ENCODE measurements at places on chromosomes 1 and 21.

GRCh38 chr21:27639286-27639685, 672.4 kb upstream of the ADAMTS5 start:
- DNase-seq = no peak

- DNase-seq = no peak
Observed at GRCh38 chr1:1354271-1355247, 3.8 kb downstream of the MXRA8 start.

- DNase-seq = no peak
Observed at GRCh38 chr1:19160831-19161230, 49.2 kb downstream of the UBR4 start.

GRCh38 chr21:31343680-31344480, at the start of gene TIAM1:
Gene TIAM1 (minus strand): TSS chr21:31344261. CDS start chr21:31266972, 77,289 bp downstream.
- DNase-seq = peak; percentile 55

DNA sequence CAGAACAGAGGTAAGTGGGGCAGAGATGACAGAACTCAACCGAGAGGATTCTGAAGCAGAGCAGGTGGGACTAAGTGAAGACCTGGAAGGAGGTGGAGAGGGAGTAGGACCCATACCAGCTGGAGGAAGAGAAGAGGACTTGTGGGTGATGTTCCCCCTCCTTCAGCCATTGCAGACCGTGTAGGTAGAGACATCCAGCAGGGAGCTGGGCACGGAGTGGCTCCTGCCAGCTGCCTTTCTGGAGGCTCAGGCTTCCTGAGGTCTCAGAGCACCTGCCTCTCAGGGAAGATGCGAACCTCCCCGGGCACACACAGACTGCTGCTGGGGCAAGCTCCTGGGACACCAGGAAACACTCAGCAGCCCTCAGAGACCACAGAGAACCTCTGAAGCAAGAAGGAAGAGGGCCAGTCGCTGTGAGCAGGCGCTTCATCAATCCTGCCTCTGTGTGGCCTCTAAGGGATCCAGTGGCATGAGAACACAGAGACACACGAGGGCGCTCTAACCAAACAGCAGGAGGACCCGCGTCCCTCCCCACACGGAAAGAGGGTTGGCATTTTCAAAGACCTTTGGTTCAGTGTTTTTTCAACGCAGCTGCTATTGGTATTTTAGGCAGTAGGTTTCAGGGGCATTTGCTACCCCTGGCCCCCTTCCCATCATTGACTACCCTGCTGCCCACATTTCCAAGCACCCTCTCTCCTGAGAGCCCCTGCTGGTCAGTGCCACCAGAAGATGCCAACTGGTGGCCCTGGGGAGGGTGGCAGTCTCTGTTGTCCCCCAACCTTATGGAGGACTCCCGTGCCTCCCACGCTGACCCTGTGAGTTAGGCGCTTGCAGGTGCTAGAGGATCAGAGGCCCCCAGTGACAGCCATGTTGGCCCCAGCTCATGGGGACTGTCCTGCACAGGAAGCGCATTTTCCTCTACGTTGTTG, 89.6 kb upstream of the EDN2 start:
- peak; percentile 63 for DNase-seq

GRCh38 chr1:234780531-234781162, 170.7 kb upstream of the IRF2BP2 start:
- no peak for DNase-seq

DNA sequence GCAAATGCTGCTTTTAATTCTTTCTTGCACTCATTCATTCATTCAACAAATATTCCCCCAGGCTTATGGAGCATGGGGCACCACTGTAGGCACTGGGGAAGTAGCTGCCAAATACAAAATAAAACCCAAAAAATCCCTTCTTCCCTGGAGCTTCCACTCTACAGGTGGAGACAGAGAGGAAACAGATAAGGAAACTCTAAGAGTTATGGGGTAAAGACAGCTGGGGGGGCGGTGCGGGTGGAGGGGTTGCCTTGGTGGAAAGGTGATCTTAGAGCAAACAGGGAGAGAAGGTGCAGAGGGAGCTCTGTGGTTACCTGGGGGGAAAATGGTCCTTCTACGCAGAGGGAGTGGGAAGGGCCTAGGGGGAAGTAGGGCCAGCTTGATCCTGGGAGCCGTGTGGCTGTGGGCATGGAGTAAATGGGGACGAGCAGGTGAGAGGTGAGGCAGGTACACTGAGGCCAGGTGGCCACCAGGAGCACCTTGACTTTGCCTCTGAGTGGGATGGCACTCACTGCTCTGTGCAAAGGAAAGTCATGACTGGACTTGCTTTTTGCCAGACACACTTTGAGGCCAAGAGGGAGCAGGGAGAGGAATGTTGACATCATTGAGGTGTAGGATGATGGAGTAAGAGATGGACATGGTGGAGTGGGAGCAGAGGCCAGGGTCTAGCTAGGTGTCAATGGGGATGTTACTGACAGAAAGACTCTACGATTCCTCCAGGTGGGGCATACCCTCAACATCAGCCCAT, 152.0 kb downstream of the ETS2 start:
- DNase-seq = no peak

GRCh38 chr1:117537291-117537920, 68.4 kb upstream of the TENT5C start:
- no peak for DNase-seq

- DNase-seq = no peak
Observed at GRCh38 chr1:104125970-104126369, 376.3 kb downstream of the AMY1C start.

GRCh38 chr1:111880881-111881837, 108.3 kb downstream of the KCND3 start:
- no peak for DNase-seq

GRCh38 chr21:46145159-46145839, 10.1 kb downstream of the FTCD start:
- no peak for DNase-seq

DNA sequence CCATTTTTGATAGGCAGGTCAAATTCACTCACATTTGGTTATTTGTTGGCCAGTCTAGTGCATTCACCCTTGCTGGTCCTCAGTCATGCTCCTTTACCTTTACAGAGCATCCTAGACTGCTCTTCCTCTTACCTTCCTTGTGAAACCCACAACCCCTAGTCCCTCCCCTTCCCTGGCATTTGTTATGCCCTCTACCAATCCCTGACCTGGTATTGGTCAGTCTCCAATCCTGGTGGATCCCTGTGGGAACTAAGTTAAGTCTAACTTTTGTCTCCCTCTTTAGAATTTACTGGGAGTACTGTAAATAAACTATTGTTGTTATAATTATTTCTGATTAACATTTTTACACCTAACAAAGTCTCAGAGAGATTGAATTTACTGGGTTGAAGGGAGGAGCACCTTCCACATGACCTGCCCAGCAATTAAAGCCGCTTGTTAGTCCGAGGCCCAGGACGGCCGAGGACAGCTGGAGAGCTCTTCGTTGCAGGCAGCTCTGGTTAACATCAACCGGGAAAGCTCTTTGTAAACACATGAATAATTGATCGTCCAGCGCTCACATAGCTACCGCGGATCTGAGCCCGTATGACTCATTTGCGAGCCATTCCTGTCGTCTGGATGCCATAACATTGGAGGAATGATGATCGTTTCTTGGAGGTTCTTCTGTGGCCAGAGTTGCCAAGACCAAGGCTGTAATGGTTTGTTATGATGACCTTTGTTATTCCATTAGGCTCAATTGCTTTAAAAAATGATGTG, 31.9 kb downstream of the MTARC1 start:
- no peak for DNase-seq

GRCh38 chr21:34687065-34687464, 18.3 kb downstream of the CLIC6 start:
- peak; percentile 19 for DNase-seq

- DNase-seq = no peak
Observed at GRCh38 chr1:60036856-60037460, 36.6 kb downstream of the C1orf87 start.

DNA sequence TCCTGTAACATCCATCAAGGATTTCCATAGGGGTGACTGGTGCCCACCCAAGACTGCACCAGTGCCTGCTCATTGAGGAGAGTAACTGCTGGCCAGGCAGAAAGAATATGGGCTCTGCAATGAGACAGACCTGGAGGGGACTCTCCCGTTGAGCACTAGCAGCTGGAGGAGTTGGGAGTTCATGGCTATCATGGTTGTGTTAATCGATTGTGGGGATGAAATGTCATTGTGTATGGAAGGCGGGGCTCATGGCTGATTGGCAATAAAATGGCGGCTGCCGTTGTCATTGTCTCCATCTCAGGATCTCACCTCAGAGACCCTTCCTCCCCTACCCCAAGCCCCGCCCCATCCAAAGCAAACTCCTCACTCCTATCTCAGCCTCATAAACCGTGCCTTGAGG, 3.9 kb downstream of the TMEM125 start:
- DNase-seq = no peak

GRCh38 chr1:46820560-46821060, 21.8 kb downstream of the CYP4B1 start:
- DNase-seq = no peak

GRCh38 chr1:232925421-232926220, 24.8 kb upstream of the NTPCR start:
- no peak for DNase-seq

DNA sequence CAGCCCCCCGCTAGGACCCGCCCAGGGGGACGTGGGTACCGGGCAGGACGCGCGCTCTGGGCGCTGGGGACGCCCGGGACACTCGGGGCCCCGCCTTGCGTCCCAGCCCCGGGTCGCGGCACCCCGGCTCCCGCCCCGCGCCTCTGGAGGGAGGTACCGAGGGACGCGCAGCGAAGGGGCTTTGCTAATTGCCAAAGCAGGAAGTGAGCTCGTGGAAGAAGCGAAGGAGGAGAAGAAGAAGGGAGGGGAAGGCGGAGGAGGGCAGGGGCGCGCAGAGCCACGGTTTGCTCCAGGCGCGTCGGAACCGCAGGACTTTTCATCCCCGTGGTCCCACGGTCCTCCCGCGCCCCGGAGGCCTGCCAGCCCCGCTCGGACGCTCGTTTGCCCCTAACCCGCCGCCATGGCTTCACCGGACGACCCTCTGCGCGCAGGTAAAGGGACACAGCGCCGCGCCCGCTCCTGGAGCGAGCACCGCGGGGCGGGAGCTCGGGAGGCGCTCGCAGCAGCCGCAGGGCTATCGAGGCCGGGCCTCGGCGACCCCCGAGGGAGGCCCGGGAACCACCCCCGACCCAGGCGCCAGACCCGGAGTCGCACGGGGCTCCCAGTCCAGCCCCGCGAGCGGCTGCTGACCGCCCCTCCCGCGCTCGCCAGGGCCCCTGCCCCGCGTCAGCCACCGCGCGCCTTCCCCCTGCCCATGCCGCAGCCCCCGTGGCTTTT, 1.3 kb downstream of the EDARADD start:
- DNase-seq = peak; percentile 25

Measured in foreskin melanocyte (primary cell).